ENCODE measurements at places on chromosomes 5 and 9.

GRCh38 chr9:21995666-21996398 is 1.2 kb downstream of the CDKN2B-AS1 start:
- no peak for DNase-seq

GRCh38 chr5:61245486-61245885 is 83.2 kb upstream of the SMIM15 start:
- DNase-seq, result no peak

GRCh38 chr5:151770383-151771258 is 1.1 kb upstream of the G3BP1 start:
- no peak for DNase-seq

- no peak for DNase-seq
These were observed 15.3 kb upstream of the ELAVL2 start for GRCh38 chr9:23841304-23841703.

DNA sequence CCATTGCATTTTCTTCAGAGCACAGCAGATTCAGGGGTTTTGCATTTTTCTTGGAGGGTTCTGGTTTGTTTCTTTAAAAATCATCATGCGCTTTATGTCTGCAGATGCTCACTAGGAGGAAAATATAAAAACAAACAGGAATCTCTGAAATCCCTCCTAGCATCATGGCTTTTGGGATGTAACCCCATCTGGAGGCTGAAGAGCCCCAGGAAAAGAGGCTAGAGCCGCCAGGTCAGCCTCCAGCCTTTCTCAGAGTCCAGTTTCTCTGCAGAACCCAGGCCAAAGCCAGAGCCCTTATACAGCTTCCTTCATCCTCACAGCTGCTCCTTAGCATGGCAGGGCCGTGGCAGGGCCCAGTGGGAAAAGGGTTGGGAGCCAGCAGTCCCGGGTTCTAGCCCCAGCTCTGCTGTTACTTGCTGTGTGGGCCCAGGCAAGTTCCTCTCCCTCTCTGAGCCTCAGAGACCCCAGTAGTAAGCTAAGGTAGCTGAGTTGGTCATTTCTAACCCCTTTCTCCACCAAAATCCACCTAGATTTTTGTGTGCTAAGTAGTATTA is 62.1 kb downstream of the PAX5 start:
- no peak for DNase-seq

- DNase-seq, result no peak
These were observed 17.7 kb downstream of the TMC1 start for GRCh38 chr9:72538921-72539702.

DNA sequence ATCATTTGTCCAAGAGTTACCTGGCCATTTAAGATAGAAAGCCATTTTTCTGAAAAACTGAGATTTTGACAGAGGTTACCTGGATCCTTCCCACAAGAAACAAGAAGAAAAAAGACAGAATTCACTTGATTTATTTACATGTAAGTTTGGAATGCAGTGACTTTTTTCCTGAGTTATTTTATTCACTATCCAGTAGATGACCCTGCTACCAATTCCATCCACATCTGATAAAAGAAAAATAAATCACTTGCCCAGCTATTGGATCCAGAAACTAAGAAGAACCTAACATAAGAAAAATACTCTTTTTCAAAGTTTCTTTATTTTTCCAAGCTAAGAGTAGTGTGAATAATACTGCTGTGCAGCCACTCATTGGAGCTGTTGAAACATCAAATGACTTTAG is 275.2 kb downstream of the CETN3 start:
- DNase-seq, result no peak

DNA sequence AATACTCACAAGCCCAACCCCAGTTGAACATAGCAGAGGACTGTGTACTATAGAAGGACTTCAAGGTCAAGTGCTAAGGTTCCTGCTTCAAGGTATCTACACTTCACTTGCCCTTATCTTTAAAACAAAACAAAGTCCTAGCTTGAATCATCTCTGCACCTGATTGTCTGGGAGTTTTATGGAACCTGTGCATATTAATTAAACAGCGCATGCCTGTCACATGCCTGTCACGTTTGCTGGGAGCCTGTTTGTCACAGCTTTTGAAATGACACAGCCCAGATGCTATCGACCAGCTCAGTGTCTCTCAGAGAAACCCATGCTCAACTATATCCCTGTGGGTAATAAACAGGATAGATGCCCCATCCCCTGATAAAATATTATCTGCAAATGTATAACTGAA is 476.0 kb downstream of the ZSWIM6 start:
- no peak for DNase-seq

DNA sequence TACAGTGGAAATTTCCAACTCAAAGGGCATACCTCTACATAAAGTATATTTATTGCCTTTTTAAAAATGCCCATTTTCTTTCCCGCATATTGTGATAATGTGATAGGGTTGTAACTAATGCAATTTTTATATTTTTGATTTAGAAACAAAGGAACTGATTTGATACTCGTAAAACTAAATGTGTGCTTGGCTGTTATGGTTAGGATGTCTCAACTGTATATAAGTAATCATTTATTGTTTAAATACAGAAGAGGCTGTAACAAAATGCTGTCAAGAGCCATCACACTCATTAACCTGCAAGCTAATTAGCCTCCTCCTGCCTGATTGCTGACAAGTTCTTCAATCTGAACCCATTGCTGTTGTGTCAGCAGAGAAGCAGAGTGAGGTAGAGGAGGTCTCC is 149.2 kb downstream of the PBX3 start:
- DNase-seq, result no peak

DNA sequence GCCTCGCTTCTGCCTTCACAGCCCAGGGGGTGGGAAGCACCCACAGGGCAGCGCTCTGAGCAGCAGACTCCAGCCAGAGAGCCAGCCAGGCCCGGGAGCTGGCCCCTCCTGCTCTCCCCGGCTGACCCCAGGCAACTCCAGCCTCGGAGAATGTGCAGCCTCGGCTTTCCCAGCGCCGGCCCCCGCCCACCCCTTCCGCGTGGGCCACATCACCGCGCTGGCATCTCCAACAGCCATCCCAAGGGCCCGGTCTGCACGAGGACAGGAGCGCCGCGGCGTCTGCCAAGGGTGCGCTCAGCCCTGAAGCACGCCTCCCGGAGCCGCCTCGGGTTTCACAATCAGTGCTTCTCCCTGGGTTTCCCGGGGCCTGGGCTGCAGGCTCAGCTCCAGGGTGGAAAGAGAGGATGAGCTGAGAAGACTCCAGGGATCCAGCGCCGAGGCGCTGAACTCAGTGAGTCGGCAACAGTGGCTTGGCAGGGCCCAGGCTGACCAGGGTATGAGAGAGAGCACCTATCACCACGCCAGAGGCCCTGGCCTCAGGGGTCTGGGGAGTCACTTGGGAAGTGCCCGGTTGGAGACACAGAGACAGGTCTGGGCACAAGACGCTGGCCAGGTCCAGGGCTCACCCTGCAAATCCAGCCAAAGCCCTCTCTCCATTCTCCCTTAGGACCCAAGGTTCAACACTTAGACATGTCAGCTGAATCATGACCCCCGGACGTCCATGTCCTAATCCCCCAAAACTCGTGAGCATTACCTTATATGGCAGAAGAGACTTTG is 79.6 kb downstream of the ADAMTS2 start:
- DNase-seq, result no peak

GRCh38 chr9:131227112-131227958 is 49.0 kb downstream of the FAM78A start:
- no peak for DNase-seq

- no peak for DNase-seq
These were observed 524.9 kb upstream of the ITGA1 start for GRCh38 chr5:52262844-52263243.

DNA sequence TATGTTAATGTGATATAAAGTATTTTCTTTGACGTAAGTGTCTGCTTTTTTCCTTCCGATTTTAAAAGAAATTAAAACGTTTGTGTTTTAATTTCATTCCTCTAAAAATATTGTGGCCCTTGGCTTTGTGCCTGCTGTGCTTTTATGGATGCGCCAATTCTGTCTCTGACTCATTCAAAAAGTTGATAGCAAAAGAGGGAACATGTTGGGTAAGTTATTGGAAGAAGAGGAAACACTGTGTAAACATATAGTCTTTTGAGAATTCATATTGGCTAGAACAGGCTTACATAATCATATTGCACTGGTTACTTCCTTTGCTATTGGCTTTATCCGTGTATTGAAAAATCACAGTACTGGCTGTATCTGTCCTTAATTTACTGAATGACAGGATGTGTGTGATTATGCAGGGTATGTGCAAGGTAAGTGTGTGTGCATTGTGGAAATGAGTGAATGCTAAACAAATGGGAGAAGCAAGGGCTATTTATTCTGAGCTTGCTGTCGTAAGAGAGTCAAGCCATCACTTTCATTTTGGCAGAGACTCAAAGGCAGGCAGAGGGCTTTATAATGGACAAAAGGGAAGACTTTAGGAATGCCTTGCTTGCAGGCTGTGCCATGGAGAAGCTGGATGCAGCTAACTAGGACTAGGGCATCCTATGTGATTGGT is 67.8 kb downstream of the SGCD start:
- no peak for DNase-seq

GRCh38 chr5:110536120-110537115 is 190.1 kb downstream of the TMEM232 start:
- no peak for DNase-seq

GRCh38 chr9:38765101-38765500 is 45.2 kb upstream of the FAM240B start:
- DNase-seq, result no peak

- DNase-seq, result no peak
These were observed 41.0 kb downstream of the ESM1 start for GRCh38 chr5:54944364-54944763.

- DNase-seq, result no peak
These were observed 363.4 kb downstream of the NPR3 start for GRCh38 chr5:33074548-33074947.

DNA sequence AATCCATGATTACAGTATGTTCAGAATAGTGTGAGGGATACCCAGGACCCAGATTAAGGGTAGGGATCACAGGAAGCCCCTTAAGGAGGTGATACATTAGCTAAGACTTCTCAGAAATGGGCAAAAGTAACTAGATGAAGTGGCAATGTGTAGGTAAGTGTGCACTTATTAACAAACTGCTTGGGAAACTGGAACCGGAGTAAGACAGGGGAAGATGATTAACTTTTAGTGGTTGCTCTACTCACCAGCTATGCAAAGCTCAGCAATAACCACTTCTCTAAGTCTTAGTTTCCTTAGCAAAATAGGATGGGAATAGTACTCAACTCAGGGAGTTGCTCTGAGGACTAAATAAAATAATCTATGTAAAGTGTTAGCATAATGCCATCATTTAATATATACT is 182.2 kb downstream of the MCTP1 start:
- no peak for DNase-seq

DNA sequence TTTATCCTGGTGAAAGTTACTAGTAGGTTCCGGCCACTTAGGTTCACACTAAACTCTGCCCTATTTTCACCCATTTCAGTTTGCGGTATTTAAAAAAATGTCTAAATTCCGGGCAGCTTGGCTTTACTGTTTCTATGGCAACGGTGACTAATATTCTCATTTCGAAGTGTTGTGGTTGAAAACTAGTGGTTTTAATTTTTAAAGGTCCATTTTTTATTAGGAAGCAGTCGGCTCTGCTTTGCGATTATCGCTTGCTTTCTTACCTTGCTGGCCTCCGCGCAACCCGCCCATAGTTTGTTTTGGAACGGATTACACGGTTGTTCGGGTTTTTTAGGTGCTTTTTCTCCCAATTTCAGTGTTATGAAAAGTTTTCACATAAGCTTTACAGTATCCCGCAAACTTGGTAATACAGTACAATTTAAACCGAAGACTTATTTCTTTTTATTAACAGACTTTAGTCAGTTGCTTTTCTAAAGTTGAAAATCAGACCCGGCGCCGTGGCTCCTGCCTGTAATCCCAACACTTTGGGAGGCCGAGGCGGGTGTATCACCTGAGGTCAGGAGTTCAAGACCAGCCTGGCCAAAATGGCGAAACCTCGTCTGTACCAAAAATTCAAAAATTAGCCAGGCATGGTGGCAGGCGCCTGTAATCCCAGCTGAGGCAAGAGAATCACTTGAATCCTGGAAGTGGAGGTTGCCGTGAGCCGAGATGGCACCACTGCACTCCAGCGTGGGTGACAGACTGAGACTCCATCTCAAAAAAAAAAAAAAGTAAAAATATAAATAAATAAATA is 1.6 kb downstream of the KDM4C start:
- DNase-seq, result no peak

DNA sequence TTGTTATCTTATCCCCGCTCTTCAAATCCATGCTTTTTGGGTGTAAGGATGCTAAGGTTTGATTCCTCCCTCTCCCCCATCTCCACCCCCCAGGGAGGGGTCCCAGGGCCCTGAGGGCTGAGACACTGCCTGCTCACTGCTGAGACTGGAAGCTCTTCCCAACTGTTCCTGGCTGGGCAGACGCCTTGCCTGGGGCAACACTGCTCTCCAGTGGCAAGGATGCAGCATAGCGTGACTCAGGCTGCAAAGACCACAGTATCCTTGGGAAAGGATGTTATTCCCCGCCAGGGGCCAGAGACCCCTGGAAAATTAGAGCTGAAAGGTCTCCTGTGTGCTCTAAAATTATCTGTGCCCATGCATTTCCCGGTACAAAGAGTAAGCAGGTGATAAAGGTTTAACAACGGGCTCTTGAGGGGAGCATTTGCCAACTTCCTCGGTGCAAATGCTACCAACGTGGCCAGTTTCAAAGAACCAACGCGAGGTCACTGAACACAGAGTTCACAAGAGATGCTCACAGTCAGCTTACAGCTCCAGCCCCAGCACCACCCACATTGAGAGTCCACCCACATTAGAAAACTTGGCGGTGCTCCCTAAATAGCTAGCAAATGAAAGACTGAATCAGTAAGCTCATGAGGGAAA is 271.9 kb downstream of the NSG2 start:
- no peak for DNase-seq

DNA sequence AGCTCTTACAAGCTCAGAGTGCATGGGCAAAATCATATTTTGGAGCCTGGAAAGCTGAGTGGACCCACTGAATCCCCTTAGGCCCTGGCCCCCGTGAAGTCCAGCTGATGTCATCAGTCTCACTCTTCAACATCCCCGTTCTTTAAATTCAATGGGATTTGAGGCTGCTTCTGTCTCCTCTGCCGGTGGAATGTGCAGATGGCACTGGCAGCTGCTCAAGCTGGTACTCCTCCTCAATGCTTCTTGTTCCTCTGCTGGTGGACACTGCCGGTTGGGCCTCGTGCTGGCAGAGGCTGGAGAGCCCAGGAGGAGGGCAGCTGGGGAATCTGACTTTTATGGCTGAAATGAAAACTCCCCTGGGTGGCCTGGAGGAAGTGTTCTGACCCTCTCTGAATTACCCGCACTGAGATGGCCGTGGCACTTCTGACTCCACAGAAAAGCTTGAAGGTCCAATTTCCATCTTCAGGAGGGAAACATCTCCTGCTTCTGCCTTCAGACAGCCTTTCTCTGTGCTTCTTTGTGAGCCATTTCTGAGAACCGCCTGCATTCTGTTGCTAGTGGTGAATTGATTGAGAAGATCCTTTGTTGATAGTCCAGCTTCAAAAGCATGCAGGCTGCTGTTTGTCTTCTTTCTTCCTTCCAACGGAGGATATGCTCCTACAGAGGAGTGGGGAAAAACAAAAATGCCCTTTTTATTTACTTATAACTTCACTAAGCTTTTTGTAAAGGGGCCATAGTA is 298.9 kb downstream of the TMEM38B start:
- no peak for DNase-seq

GRCh38 chr5:73230264-73231245 is 57.6 kb downstream of the TMEM174 start:
- DNase-seq, result no peak

Measured in activated T-helper 1 cell treated with anti-CD3 and anti-CD28 coated beads, Interleukin-2, amount 50 U/mL, for 16 hours (primary cell).